ENCODE measurements at places on chromosomes 3 and 15.
A peak's percentile ranks its signal among the peaks of the same experiment; 100 is the strongest.

- no peak for DNase-seq
These were observed 26.3 kb downstream of the DNASE1L3 start for GRCh38 chr3:58184309-58184981.

DNA sequence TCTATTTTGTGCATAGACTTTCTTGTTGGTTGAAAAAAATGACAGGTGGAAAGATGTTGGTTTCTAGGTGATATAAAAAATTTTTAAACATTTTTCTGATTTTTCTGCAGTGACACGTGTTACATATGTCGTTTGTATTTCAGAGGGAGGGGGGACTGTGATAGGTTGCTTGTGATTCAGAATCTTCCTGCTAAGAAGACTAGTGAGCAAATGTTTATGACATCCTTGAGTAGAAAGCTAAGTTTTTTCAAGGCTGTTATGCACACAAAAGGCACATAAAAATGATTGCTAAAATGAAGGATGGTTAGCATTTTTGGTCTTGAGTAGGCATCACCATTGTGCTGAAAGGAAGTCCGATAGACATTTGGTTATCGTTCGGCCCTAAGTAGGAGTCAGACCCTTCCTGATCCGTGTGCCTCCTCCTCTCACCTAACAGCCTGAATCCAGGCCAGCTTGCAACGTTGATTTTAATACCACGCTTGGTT is 1.5 kb downstream of the ZNF639 start:
- peak; percentile 14 for DNase-seq

DNA sequence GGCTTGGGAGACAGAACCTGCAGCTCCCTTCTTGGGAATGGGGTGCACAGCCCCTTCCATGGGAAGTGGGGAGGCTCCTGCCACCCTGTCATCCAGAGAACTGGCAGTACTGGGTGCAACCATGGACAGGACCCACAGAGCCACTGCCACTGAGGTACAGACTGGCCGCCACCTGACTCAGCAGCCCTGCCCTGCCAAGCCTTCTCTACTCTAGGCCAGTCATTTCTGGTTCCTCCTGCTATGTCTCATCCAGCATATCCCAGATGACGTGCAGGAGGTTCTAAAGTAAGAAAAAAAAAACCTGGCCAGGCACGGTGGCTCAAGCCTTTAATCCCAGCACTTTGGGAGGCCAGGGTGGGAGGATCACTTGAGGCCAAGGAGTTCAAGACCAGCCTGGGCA is 76.9 kb upstream of the RPL32 start:
- no peak for DNase-seq

- no peak for DNase-seq
These were observed 30.3 kb downstream of the GPD1L start for GRCh38 chr3:32136703-32137102.

DNA sequence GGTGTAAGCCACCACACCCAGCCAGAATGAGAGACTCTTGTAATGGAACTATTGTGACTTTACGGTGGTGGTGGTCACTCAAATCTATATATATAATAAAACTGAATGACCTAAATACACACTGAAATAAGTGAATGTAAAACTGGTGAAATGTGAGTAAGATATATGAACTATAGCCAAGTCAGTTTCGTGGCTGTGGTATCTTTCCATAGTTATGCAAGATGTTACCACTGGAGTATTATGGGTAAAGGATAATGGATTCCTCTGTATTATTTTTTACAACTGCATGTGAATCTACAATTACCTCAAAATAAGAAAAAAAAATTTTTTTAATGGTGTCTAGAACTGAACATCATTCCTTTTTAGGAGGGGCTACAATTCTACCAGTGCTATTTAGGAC is 21.9 kb downstream of the PIK3CB start:
- no peak for DNase-seq

GRCh38 chr3:180351601-180352000 is 250.4 kb upstream of the TTC14 start:
- DNase-seq: no peak

- no peak for DNase-seq
These were observed 26.6 kb downstream of the RFT1 start for GRCh38 chr3:53103397-53104296.

GRCh38 chr15:39628546-39629257 is 47.8 kb downstream of the THBS1 start:
- no peak for DNase-seq

GRCh38 chr3:193805448-193805847 is 212.4 kb downstream of the OPA1 start:
- DNase-seq: no peak

- no peak for DNase-seq
These were observed 6.4 kb downstream of the PSTPIP1 start for GRCh38 chr15:77001351-77001750.

- DNase-seq: no peak
These were observed 60.7 kb upstream of the USP50 start for GRCh38 chr15:50607129-50607528.

DNA sequence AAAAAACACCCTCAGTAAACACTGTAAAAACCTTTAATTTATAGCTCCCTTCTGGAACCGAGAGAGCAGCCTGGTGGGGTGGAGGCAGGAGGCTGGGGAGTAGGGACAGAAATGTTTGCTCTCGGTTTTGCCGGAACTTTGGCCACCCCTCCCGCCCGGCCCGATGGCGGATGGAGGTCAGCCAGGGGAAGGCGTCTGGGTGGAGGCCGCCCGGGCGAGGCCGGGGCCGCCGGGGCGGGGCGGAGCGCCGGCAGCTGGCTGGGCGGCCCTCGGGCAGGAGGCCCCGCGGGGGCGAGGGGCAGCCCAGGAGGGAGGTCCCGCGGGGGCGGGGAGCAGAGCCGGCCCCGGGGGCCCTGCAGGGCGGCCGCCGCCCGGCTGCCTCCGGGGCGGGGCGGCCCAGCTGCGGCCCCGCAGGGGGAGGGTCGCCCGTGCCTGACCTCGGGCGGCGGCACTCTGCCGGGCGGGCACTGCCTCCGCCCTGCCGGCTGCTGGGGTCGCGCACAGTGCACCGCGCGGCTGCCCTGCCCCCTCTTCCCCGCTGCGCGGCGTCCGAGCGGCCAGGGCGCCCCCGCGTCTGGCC is 829 bp upstream of the SKIL start:
- peak; percentile 94 for DNase-seq

GRCh38 chr3:154018100-154018696 is 103.0 kb upstream of the ARHGEF26 start:
- DNase-seq: peak; percentile 16

- DNase-seq: no peak
These were observed 131.9 kb downstream of the FAM43A start for GRCh38 chr3:194817592-194817930.

DNA sequence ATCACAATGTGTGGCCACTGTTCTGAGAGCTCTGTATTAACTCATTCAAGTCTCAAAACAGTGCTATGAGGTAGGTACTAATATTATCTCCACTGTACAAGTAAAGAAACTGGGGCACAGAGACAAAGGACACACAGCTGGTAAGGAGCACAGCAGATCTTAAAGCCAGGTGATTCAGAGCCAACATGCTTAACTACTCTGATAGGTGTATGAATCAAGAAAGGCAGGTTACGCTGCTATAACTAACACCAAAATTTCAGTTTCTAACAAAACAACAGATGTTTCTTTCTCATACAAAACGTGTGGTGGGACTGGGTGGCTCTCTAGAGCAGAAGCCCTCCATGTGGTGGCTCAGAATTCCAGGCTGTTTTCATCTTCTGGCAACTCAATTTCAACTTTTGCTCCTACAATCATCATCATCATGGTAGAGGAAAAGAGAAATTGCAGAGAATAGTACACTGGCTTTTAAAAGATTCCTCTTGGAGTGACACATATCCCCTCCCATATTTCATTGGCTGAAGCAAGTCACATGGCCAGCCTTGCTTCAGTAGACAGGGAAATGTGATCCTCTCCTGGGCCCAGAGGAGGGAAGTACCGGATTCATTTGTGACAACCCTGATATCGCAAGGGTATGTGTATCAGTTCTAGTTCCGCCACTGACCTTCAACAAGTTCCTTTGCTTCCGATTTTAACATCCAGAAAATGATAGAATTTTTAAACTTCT is 126.2 kb upstream of the PTX3 start:
- no peak for DNase-seq

- no peak for DNase-seq
These were observed 17.6 kb downstream of the MTMR14 start for GRCh38 chr3:9666704-9667445.

- no peak for DNase-seq
These were observed 124.7 kb downstream of the NEDD4 start for GRCh38 chr15:55868707-55869106.

GRCh38 chr3:73718326-73719110 is 93.8 kb upstream of the PDZRN3 start:
- DNase-seq: no peak

- DNase-seq: peak; percentile 11
These were observed 79.3 kb upstream of the LSAMP start for GRCh38 chr3:116524453-116525210.

DNA sequence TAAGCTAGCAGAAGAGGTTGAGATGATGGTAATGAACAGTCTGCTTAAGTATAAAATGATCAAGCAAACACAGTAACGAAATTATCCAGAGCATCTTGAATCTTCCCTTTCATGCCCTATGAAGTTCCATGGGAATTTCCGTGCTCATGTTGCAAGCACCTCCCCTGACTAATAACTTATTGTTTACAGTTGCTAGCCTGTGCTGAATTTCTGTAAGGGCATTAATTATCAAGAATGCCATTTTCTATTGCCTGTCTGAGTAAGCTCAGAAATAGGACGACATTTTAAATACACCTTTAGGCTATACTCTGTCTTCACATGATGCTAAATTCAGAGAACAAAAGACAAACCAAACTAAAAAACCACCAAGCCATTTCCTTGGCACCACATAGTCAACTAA is 257.5 kb upstream of the LRTM1 start:
- DNase-seq: no peak

DNA sequence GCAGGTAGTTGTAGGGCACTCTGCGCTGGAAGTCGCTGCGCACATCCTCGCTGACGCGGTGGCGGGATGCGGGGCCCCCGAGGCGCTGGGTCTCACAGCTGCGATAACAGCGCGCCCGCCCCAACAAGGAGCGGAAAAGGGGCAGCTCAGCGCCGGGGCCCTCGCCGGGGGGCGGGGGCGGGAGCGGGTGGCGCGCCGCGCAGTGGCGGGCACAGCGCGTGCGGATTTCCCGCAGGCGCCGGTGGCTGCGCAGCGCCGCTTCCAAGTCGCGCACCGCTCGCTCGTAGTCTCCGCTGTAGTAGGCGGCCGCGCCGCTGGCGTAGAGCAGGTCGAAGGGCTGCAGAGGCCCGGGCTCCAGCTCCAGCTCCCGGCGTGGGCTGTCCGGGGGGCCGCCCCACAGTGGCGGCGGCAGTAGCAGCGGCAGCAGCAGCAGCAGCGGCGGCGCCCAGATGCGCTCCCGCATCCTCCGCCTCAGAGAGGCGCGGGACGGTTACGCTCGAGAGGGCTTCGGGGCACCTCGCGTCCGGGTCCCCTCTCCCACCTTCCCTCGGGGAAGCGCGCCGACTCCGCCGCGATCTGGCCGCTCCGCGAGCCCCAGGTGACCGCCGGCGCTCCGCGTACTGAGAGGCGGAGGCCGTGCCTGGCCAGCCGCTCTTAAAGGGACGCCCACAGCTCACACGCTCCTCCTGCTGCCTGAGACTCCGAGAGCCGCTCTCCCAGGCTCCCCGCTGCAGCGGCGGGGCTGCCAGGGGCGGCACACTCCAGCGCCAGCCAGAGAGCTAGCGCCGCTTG is at the start of gene P3H2:
TSS of gene P3H2 (minus strand) at position 629 of the 792 bp plus-strand sequence. CDS start at position 463, 166 bp downstream.
- DNase-seq: peak; percentile 96

DNA sequence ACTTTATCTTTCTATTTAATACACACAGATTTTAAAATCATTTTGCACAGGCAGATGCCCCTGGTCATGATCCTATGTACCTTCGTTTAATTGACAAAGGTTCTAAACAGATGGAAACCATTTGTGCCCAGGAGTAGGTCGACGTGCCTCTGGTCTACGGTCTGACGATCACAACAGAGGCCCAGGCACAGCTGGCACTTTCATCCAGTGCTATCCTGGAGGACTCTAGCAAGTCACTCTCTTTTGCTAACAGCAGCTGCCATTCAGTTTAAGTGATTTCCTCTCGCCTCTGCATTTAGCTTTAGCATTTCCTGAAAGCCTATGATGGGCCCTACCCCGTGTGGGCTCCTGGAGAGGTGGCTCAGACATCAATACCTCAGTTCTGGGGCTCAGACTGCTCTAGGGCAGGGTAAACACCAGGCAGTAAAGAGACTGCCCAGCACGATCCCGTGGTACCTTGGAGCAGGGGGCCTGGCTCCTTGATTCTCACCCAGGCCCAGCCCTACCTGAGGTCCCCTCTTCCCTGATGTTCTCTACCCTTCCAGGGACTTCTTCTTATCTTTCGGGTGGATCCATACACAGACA is 83.2 kb upstream of the SNRPA1 start:
- no peak for DNase-seq

GRCh38 chr3:196867155-196867506 is 589 bp upstream of the SENP5 start:
- DNase-seq: no peak

- no peak for DNase-seq
These were observed 155.4 kb downstream of the PPM1L start for GRCh38 chr3:160911411-160911810.

GRCh38 chr3:99023590-99024192 is 122.2 kb upstream of the DCBLD2 start:
- peak; percentile 44 for DNase-seq

DNA sequence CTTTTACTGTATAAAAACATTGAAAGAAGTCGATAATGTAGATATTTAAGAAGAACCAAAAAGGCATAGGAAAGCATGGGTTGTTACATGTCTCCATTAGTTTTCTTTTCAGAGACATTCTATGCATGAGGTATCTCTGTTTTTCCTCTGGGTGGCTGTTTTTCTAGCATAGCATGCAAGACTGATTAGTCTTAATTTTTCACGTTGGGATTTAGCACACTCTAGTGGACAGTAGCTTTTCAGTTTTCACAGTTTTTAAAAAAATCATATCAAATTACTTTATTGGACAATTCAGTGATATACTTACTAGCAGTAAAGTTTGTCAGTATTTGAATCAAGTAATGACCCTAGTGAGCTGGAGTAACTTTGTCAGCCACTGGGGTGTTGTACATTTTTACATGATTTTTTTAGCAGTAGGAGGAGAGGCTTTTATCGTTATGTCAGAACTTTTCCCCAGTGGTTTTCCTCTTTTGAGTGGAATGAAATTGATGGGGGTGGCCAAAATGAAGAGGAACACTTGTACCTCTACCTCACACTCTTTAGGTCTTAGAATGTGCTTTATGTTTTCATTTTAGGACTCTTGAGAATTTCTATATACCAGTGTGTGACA is 57.2 kb downstream of the SEC22A start:
- DNase-seq: peak; percentile 46

DNA sequence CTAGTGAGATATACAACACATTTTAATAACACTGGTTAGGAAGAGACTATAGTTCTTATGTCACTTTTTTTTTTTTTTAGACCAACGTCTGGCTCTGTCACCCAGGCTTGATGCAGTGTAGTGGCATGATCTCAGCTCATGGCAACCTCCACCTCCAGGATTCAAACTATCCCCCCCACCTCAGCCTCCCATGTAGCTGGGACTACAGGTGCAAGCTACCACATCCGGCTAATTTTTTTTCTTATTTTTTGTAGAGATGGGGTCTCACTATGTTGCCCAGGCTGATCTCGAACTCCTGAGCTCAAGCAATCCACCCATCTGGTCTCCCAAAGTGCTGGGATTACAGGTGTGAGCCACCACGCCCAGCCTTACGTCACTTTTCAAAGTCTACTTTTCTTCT is 100.8 kb downstream of the FOXP1 start:
- DNase-seq: no peak

- no peak for DNase-seq
These were observed 2.9 kb upstream of the FYTTD1 start for GRCh38 chr3:197746801-197747237.
